Cortex of kidney (tissue), 1 donor: ENCODE measurements at places on chromosomes 12 and 14.

GRCh38 chr12:127162902-127163301 is 1104.1 kb upstream of the TMEM132C start:
- no peak for DNase-seq

DNA sequence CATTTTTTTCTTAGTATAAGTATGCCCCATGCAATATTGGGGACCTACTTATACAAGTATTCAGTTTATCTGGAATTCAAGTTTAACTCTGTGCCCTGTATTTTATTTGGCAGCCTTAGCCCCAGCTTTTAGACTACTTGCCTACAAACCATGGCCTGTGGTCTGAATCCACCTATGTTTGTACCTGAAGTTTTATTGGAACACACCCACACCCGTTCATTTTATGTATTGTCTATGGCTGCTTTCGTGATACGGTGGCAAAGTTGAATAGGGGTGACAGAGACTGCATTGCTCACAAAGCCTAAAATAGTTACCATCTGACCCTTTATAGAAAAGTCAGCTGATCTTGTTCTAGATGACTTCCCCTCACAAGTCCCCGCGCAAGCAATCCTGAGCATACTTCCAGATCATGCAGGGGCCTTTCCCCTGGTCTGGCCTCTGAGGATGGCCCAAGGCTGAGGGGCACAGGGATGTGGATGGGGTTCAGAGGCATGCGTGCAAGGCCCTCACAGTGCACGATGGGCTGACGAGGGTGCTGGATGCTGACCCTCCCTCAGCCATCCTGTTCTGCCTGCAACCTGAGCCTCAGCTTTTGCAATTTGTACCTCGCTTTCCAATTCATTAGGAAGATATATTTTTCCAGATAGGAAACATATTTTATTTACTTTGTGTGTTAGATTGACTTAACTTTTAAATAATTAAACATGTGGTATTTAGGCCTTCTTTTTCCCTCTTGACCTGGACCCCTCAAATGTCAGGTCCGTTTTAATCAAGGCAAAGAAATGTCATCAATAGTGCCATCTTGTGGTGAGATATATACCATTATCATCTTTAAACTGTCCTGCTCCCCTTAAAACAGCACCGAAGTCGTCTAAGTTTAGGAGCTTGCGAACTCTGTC is 527.3 kb upstream of the CCDC196 start:
- no peak for DNase-seq

- DNase-seq: no peak
Measured at GRCh38 chr14:75333606-75334548, 55.2 kb downstream of the FOS start.

- no peak for DNase-seq
Measured at GRCh38 chr12:132777614-132778013, 16.0 kb upstream of the ANKLE2 start.

GRCh38 chr12:29782285-29782870 is 1.4 kb downstream of the TMTC1 start:
- no peak for DNase-seq

GRCh38 chr12:82366197-82366596 is 7.9 kb downstream of the METTL25 start:
- DNase-seq: no peak

DNA sequence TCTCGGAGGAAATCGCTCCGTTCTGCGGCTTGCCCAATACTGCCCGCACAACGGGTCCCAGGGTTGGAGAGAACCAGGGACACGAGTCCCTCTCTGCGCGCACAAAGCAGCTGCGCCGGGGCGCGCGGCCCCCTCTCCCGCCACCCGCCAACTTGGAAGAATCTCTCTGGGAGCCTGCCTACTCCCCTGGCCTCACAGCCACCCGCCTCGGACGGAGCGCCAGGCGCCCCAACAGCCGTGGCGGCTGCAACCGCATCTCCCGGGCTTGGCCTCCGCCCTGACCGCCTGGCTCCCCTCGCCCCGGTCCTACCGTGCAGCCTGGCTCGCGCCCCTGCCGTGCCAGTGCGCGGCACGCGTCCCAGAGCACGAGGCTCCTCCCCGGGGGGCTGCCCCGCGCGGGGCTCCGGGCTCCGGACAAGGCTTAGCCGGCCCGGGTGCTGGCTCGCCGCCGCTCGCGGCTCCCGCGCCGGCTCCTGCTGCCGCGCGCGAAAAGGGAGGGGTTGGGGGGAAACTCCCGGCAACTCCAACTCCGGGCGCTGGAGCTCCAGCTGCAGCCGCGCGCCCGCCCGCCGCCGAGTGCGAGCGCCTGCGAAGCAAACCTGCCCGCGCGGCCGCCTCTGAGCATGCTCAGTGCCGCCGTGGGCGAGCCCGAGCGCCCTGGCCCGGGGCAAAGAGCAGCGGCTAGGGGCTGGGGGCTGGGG is at the start of gene STXBP6:
STXBP6 (minus strand) TSS at position 580 of the 701 bp plus-strand sequence. CDS start 75,329 bp downstream, outside the sequence.
- DNase-seq: no peak

- no peak for DNase-seq
Measured at GRCh38 chr12:101824831-101825230, 5.9 kb downstream of the GNPTAB start.

- DNase-seq: no peak
Measured at GRCh38 chr14:92637228-92637627, 111.2 kb downstream of the LGMN start.

DNA sequence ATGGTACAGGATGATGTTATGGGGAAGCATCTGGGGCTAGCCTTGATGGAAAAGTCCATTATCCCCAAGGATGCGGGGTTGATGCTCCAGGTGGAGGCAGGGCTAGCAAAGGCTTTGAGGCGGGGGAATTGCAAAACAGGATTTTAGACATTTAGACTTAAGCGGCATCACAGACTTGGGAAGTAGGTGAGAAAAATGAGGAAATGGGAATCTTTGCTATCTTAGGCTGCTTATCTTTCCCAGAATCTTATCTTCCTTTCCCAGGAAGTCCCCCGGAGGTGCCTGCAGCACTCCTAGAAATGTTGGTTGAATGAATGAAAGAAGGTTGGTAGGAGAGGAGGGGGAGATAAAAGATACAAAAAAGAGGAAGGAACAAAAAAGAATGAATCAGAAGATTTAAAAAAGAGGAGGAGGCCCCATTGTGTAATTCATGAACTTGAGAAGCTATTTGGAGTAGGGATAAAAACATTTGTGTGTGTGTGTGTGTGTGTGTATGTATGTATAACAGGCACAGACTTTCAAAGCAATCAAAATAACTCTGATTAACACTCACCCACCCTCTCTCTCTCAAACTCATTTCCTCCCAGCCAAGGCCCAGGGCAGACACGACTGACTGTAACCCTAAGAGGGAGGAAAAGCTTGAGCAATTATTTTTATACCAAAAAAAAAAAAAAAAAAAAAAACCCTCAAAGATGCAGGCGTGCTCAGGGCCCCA is 62.5 kb upstream of the TBX3 start:
- no peak for DNase-seq

- DNase-seq: no peak
Measured at GRCh38 chr12:20472102-20472782, 103.9 kb downstream of the PDE3A start.
